CMK (cell line): ENCODE measurements at places on chromosomes 2 and 18.
A peak's percentile ranks its signal among the peaks of the same experiment; 100 is the strongest.

GRCh38 chr18:21857871-21858270, 117.3 kb downstream of the MIB1 start:
- DNase-seq = no peak

DNA sequence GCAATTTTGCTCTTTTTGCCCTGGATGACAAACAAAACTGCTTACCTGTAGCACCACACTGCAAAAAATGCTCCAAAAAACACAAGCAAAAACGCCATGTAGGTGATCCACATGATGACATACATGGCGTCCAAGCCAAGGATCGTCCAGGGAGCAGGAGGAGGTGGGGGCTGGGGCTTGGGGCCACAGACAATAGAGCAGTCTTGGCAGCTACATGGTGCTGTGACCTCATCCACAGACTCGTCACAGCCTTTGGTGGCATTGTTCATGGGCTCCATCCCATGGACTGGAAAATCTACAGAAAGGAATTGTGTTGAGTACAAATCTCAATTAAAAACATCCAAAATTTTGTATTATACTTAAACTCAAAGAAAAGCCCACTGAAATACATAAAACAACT, 26.1 kb downstream of the NPC1 start:
- no peak for DNase-seq

DNA sequence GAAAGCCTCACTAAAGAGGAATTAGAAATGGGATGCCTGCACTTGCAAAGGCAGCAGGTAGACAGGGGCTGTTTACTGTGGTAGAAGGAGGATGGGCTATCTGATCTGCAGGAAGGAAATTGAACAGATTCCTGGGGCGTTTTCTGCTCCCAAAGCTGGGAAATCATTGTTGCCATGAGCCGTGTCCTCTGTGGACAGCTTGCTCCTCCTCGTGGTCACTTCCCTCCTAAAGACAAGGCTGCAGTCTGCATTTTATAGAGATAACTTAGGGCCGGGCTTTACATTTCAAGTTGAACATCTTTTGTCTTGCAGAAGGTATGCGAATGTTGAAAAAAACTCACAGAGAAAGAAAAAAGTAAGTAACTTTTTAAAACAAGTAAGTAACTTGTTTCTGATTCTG, 50.9 kb downstream of the DCDC2C start:
- no peak for DNase-seq

DNA sequence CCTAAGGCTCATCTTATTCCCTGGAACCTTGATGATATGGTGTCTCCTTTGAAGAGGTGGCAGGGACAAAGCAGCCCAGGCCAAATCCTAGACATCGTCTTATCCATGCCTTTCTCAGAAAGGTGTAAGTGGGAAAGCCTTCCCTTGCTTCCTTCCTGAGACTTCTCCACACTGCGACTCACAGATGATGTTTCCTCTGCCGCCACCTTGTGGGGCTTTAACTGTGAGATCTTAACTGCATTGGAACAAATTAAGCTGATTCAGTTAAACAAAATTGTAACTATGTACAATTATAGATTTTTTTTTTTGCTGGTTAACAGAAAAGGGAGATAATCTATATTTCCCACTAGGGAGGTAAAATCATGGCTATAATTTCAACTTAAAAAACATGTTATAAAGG, 10.0 kb upstream of the GCA start:
- DNase-seq = no peak

GRCh38 chr18:77407733-77408132, 158.1 kb downstream of the GALR1 start:
- no peak for DNase-seq

DNA sequence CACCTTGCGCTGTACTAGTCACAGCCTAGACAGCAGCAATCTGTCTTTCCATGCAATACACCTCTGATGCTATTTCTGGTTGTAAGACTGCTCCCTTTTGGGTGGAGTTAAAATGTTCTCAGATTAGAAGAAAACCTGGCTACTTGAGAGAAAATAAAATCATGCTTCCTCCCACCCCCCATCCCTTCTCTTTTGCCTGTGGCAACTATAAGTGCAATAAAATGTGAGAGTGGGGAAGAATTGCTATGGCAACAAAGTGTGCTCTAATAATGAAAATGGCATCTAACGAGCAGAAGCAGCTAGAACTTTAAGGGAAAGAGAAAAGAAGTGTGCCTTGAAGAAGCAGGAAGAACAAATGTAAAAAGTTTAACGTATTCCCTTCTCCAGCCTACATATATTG, 464.2 kb upstream of the FSHR start:
- no peak for DNase-seq

DNA sequence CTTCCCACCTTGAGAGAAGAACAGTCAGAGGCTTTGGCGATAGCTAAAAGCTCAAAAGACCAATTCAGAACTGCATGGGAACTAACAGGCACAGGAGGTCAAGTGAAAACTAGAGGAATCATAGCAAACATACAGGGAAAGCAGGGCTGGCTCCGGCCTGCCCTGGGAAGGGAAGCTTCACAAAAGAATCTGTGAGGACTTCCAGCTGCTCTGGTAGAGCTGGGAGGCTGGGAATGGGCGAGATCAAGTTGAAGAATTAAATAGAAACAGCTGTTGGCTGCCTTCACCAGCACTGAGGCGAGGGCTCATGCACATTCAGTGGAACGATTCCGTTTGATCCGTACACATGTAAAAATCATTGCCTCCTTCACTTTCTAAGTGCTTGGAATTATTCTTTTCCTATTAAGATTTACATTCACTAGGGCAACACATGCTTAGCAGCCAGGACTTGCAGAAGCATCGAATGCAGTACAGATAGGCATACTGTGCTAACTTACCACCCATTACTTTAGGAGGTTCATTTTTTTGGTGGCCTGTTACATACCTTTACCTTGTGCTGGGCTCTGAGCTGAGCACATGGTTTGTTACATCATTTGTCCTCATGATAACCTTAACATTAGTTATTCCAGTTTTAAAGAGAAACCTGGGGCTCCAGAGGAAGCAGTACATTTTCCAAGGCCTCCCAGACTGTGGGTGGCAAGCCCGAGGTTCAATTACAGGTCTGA, 125.4 kb upstream of the RNF152 start:
- no peak for DNase-seq

- peak; percentile 26 for DNase-seq
Observed at GRCh38 chr2:15636972-15637785, 45.5 kb downstream of the DDX1 start.

DNA sequence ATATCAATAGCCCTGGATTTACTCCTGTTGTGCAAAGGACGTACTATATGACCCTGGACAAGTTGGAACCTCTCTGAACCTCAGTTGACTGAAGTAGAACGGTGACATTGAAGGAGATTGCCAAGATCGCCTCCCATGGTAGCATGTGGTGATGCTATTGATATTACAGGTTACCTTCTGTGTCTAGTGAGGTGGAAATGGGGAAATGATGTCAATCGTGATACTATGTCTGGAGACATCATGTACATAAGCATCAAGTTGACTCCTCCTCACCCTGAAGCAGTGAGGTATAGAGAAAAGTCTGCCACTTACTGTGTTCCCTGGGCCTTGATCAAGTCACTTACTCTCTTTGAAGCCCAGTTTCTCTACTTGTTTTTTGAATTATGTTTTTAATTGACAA, 93.9 kb downstream of the KLF7 start:
- no peak for DNase-seq

DNA sequence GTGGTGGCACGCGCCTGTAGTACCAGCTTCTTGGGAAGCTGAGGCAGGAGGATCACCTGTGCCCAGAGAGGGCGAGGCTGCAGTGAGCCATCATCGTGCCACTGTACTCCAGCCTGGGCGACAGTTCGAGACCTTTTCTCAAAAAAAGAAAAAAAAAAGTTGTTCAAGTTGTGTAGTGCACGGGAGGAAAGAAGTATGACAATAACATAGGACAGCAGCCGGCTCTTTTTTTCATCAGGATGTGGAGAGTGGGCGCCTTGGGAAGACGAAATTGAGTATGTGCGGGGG, 36.5 kb downstream of the PCBP1 start:
- DNase-seq = no peak

- no peak for DNase-seq
Observed at GRCh38 chr2:127437781-127438726, 19.8 kb downstream of the PROC start.

GRCh38 chr2:14673351-14673875, 40.9 kb downstream of the LRATD1 start:
- no peak for DNase-seq

DNA sequence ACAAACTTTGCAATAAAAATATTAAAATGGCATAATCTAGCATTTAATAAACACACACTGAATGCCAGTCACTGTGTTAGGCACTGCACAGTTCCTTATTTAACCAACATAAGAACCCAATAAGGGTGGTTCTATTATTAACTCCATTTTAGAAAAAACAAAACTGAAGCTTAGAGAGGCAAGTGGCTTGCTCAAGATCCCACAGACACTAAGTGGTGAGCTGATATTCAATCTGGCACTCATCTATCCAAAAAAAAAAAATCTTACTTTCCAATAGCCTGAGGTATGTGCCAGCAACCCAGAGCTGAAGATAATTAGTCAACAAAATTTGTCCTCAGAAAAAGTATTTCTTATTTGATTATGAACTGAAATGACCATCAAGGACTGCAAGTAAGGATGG, 799 bp downstream of the CYTIP start:
- DNase-seq = no peak

DNA sequence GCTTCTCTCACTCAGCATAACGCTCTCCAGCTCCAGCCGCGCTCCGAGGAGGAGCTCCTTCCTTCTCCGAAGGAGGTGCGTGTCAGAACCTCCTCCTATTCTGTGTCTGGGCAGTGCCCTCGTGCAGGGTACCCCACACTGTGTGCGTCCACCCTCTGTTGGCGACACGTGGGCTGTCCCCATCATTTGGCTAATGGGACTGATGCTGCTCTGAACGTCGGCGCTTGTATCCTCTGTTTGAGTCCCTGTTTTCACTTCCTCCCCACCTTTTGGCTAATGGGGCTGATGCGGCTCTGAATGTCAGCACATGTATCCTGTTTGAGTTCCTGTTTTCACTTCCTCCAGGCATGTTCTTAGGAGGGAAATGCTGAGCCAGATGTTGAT, 22.2 kb downstream of the KCNG2 start:
- no peak for DNase-seq

- DNase-seq = no peak
Observed at GRCh38 chr2:9552219-9553178, 3.1 kb downstream of the ADAM17 start.

- DNase-seq = no peak
Observed at GRCh38 chr2:106261871-106262321, 67.8 kb upstream of the UXS1 start.

DNA sequence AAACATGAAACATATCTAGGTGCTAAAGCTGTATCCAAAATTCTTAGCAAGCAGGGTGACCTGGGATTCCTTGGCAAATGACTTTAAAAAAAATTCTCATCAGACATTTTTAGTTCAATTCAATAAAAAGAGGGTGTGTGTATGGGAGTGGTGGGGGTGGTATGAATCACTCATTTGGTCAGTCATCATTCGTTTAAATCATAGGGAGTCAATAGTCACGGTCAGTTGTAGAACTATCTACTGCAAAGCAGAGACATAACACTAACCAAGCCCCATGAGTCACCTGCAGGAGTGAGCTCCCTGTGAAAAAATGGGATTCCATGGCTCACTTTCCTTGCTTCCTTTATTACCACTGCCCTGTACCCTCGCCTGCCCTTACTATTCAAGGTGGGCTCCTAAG, 380.6 kb upstream of the TCF4 start:
- no peak for DNase-seq

- no peak for DNase-seq
Observed at GRCh38 chr2:71562518-71562917, 109.2 kb downstream of the DYSF start.

DNA sequence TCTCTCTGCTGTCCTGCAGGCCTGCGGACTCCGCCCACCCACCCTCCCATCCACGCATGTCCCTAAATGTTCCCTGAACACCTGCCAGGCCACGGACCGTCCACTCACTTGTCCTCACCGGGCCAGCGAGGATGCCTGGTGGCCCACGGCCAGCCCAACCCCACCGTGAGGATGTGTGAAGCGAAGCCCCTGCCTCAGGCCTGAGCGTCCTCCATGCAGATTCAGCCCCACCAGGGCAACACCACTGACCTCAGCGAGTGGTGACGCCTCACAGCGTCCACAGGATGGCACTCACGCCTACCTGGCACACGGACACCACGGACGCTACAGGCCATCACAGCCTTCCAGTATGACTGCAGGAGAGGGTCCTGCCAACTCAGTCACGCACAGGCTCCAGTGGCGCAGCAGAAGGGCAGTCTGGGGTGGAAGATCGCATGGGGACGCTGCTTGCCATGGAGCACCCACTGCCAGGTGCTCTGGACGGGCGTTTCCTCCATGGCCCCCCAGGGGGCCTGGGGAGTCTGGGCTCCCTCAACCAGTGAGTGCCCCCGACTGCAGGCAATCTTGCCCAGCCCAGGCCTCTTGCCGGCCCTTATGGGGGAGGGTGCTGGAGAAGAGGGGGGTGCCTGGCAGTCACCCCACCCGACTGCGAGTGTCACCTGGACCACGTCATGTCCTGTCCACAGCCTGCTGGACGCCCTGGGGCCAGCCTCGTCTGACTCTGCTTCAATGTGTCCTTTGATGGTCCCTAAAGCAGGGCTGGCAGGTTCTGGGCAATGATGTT, 25.4 kb downstream of the HDAC4 start:
- DNase-seq = no peak

- DNase-seq = no peak
Observed at GRCh38 chr2:118903551-118904479, 38.2 kb upstream of the MARCO start.

- no peak for DNase-seq
Observed at GRCh38 chr2:32743480-32744236, 115.8 kb downstream of the TTC27 start.

DNA sequence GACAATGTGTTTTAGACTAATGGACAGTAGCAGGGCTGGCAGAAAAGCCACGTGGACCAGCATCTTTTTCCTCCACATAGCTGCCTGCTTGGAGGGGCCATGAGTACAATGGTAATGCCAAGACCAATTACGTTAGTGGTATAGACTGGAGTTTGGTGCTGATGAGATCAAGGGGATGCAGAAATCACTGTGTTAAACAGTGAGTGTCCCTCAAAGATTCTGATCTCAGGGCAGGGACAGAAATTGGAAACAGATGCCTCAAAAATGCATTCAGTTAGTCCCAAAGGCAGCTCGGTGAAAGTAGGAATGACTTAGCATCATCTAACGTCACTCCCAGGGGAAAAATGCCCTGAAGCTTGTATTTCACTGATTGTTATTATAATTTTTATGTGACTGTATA, 72.4 kb downstream of the SLC16A14 start:
- no peak for DNase-seq

- no peak for DNase-seq
Observed at GRCh38 chr2:47568164-47568850, 165.4 kb downstream of the MSH2 start.

GRCh38 chr2:240142859-240143258, 2.4 kb upstream of the OTOS start:
- no peak for DNase-seq

GRCh38 chr2:197240421-197241041, 70.0 kb downstream of the ANKRD44 start:
- no peak for DNase-seq

DNA sequence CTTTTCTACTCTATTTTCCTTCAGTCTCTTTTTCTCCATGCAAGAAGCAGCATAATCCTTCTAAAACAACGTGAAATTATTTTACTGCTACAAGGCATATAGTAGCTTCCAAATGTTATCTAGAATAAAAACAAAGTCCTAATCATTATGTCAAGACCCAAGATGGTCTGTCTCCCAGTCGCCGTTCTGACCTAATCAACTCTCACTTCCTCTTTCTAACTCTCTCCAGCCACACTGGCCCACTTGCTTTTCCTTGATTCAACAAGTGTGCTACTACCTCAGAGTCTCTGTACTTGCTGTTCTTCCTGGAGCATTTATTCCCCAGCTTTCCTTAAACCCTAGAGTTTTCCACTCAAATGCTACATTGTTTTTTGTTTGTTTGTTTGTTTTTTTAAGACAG, 1491.2 kb downstream of the LRP1B start:
- no peak for DNase-seq
